Body of pancreas (tissue), 4 donors: ENCODE measurements at places on chromosomes 2 and 18. TPM values are rescaled to one million over a fixed set of nuclear protein-coding genes. Genes with fewer than 3 reads are reported as not detected.
A peak's percentile ranks its signal among the peaks of the same experiment; 100 is the strongest.

- no peaks in the 10 kb centered on the region for H3K36me3 ChIP-seq
- H3K4me1 ChIP-seq = no peaks in the 10 kb centered on the region
- H3K27ac ChIP-seq = no peak overlapping the region
- DNase-seq = no peak
- H3K4me3 ChIP-seq = no peak overlapping the region
Measured at GRCh38 chr18:3380384-3380961, 69.5 kb upstream of the TGIF1 start.

Gene FHL2
- 21.8 TPM for total RNA-seq

DNA sequence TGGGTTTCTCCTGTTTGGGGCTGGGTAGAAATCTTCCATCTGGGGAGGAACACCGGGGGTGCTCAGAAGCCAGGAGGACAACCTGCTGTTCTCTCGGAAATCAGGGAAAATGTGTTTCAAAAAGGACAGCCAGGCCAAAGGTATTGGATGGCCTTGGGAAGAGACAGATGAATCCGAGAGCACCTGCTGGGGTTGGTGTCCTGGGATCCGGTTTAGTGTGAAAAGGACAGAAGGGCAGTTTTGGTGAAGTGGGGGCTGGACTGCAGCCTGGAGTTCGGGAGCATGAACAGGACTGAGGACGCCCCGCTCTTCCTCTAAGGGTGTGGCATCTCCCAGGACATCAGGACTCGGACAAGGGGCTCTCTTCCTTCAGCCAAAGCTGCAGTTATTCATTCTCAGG lies 24.9 kb upstream of the SNTG2 start:
- H3K36me3 ChIP-seq = no peaks in the 10 kb centered on the region
- no peak for DNase-seq
- no peak overlapping the region for H3K4me3 ChIP-seq
- no peak overlapping the region for H3K27ac ChIP-seq
- H3K27me3 ChIP-seq = no peaks in the 10 kb centered on the region
- no peaks in the 10 kb centered on the region for H3K4me1 ChIP-seq

DNA sequence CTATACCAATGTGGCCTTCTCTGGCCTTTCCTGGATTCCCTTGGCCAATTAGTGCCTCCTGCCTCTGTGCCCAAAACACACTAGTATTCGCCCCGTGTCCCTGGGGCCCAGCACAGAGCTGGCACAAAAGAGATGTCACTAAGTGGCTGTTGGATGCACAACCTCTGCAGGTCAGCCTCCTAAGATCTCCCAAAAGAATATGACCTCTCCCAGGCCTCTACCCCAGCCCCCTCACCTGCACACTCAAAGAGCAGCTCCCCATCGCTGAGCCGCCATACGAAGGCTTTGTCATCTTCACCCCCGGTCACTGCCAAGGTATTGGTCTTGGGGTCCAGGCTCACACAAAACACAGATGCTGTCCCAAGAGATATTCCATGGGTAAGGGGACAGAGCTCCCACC lies 2.7 kb downstream of the AAMP start:
- no peak overlapping the region for H3K27ac ChIP-seq
- no peaks in the 10 kb centered on the region for H3K36me3 ChIP-seq
- H3K4me1 ChIP-seq = peaks cover 57% of the 10 kb centered on the region
- no peaks in the 10 kb centered on the region for H3K27me3 ChIP-seq
- DNase-seq = no peak

- H3K27me3 ChIP-seq = no peaks in the 10 kb centered on the region
- no peak overlapping the region for H3K27ac ChIP-seq
- no peak overlapping the region for H3K4me3 ChIP-seq
- no peaks in the 10 kb centered on the region for H3K36me3 ChIP-seq
- H3K4me1 ChIP-seq = peaks cover 4% of the 10 kb centered on the region
Measured at GRCh38 chr18:58438958-58439300, 190.0 kb downstream of the ALPK2 start.

GRCh38 chr2:224933431-224933830 lies 108.8 kb downstream of the DOCK10 start:
- H3K27ac ChIP-seq = no peak overlapping the region
- DNase-seq = no peak
- no peaks in the 10 kb centered on the region for H3K27me3 ChIP-seq
- H3K36me3 ChIP-seq = no peaks in the 10 kb centered on the region
- H3K4me1 ChIP-seq = no peaks in the 10 kb centered on the region

Gene HOXD4
- total RNA-seq = 0.78 TPM

- peak overlapping the region; percentile 92 for H3K27ac ChIP-seq
- peak; percentile 61 for DNase-seq
- peak overlapping the region; percentile 57 for H3K4me3 ChIP-seq
- H3K4me1 ChIP-seq = peaks cover 29% of the 10 kb centered on the region
- no peaks in the 10 kb centered on the region for H3K36me3 ChIP-seq
Measured at GRCh38 chr2:54456612-54457322, 640 bp downstream of the SPTBN1 start.

GRCh38 chr2:206531996-206532543 lies 88.7 kb downstream of the ADAM23 start:
- H3K36me3 ChIP-seq = no peaks in the 10 kb centered on the region
- H3K4me1 ChIP-seq = no peaks in the 10 kb centered on the region
- no peak overlapping the region for H3K27ac ChIP-seq
- H3K27me3 ChIP-seq = no peaks in the 10 kb centered on the region
- H3K4me3 ChIP-seq = no peak overlapping the region

- peaks cover 18% of the 10 kb centered on the region for H3K4me1 ChIP-seq
- H3K27me3 ChIP-seq = no peaks in the 10 kb centered on the region
- H3K36me3 ChIP-seq = no peaks in the 10 kb centered on the region
- H3K27ac ChIP-seq = peak within 1 kb of the TSS; percentile 3
Measured at GRCh38 chr18:23689031-23689615, at the start of gene LAMA3. LAMA3 (plus strand) TSS chr18:23689453; CDS start chr18:23689684, 231 bp downstream.

DNA sequence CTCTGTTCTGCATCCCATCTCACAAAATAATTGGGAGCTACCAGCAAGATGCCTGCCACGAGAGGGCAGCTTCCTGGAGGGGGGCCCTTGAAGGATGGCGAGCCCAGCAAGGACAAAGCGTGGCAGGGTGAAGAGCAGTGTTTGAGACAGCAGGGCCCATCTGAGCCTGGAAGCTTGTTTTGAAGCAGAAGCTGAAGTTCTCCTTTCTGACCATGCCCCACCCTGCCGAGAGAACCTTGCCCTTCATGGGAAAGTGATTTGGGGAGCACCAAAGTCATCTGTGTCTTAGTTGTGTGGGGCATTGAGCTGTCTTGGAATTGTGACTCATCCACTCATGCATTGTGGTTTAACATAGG lies 216.3 kb downstream of the BCL11A start:
- no peak overlapping the region for H3K4me3 ChIP-seq
- no peaks in the 10 kb centered on the region for H3K4me1 ChIP-seq
- no peak overlapping the region for H3K27ac ChIP-seq
- peak; percentile 33 for DNase-seq
- H3K36me3 ChIP-seq = no peaks in the 10 kb centered on the region
- no peaks in the 10 kb centered on the region for H3K27me3 ChIP-seq

GRCh38 chr2:205193836-205194228 lies 488.5 kb upstream of the NRP2 start:
- H3K27ac ChIP-seq = no peak overlapping the region
- H3K27me3 ChIP-seq = no peaks in the 10 kb centered on the region
- no peaks in the 10 kb centered on the region for H3K4me1 ChIP-seq
- H3K4me3 ChIP-seq = no peak overlapping the region

DNA sequence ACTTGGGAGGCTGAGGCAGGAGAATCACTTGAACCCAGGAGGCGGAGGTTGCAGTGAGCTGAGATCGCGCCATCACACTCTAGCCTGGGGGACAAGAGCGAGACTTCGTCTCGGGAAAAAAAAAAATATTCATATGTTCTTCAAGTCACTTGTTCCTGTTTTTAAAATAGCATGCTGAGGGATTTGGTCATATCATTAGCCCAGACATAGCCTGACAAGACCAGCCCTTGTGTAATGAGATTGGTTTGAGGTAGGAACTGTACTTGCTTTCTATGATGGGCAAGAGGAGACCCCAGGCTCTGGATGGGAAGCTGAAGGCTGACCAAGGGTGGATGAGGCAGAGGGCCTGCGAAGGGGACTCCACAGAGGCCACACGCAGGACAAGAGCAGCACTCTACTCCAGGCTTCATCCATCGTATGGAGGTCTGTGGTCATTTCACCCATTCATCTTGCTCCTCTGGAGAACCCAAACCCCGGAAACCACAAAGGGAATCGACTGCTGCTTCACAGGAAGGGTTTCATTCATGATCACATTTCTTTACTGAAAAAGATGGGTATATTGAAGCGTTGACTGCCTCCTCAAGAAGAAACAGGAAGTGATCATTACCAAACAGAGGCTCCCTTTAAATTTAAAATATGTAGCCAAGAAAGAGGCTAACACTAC lies 87.1 kb upstream of the ZNF397 start:
- no peak for DNase-seq
- H3K27me3 ChIP-seq = no peaks in the 10 kb centered on the region
- H3K36me3 ChIP-seq = no peaks in the 10 kb centered on the region
- H3K4me1 ChIP-seq = peaks cover 9% of the 10 kb centered on the region
- H3K4me3 ChIP-seq = no peak overlapping the region

Gene UGT1A7
- total RNA-seq = not detected

GRCh38 chr2:42965196-42965595 lies 172.8 kb upstream of the HAAO start:
- H3K4me1 ChIP-seq = peaks cover 5% of the 10 kb centered on the region
- H3K27ac ChIP-seq = peak overlapping the region; percentile 26
- H3K36me3 ChIP-seq = no peaks in the 10 kb centered on the region
- no peak for DNase-seq

GRCh38 chr2:21996339-21996738 lies 872.6 kb downstream of the TDRD15 start:
- H3K36me3 ChIP-seq = no peaks in the 10 kb centered on the region
- no peak overlapping the region for H3K27ac ChIP-seq
- no peak overlapping the region for H3K4me3 ChIP-seq
- H3K27me3 ChIP-seq = no peaks in the 10 kb centered on the region
- no peak for DNase-seq

DNA sequence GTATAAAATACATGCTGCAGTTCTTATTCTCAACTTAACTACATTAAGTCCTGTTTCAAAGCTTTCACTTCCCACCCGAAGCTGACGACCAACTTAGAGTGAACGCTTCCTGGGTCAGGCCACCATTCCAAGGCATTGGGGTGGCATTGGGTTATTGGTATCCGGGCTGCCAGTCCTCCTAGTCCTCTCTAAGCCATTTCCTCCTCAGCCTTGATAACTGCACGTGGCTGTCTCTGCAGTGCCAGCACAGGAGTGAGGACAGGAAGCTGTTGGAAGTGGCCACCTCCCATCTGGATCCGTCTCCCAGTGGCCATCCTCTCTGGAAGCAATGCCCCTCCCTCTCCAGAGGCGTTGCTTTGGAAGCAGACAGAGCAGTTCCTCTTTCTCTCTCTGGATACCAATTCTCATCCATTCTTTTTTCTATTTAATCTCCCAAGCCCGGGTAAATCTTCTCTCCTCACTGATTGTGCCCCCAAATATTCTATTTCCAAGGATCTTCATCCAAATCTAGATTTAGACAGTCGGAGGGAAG lies 354.7 kb downstream of the EIPR1 start:
- H3K4me1 ChIP-seq = no peaks in the 10 kb centered on the region
- H3K27ac ChIP-seq = no peak overlapping the region
- no peak for DNase-seq

Gene DSG2
- 34.0 TPM for total RNA-seq

GRCh38 chr2:43100883-43101662 lies 125.3 kb downstream of the ZFP36L2 start:
- H3K36me3 ChIP-seq = no peaks in the 10 kb centered on the region
- peak; percentile 72 for DNase-seq
- peak overlapping the region; percentile 57 for H3K27ac ChIP-seq
- H3K4me3 ChIP-seq = no peak overlapping the region
- peaks cover 16% of the 10 kb centered on the region for H3K4me1 ChIP-seq
- H3K27me3 ChIP-seq = no peaks in the 10 kb centered on the region

GRCh38 chr2:22360735-22361374 lies 1024.1 kb upstream of the KLHL29 start:
- H3K27ac ChIP-seq = no peak overlapping the region
- no peaks in the 10 kb centered on the region for H3K27me3 ChIP-seq
- H3K4me3 ChIP-seq = no peak overlapping the region
- DNase-seq = no peak
- H3K4me1 ChIP-seq = no peaks in the 10 kb centered on the region

Gene MALL
- total RNA-seq = 10.4 TPM

Gene KIAA2012
- total RNA-seq = not detected

DNA sequence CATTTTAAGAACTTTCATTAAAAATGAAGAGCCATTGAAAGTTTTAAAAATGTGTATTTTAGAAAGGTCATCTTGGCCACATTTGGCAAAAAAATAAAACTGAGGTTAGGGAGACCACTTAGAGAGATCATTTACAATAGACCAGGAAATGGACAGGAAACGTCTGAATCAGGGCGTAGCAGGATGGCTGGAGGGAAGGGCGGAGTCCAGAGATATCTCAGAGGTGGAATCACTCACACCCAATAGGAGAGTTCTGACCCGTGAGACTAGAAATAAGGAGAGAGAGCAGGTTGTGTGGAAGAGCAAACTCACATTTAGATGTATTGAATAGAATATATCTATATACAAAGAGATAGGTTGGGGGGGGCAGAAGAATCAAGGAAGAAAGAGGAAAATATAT lies 373.4 kb downstream of the METTL4 start:
- DNase-seq = no peak
- H3K4me3 ChIP-seq = no peak overlapping the region
- no peaks in the 10 kb centered on the region for H3K36me3 ChIP-seq
- no peaks in the 10 kb centered on the region for H3K4me1 ChIP-seq
- no peak overlapping the region for H3K27ac ChIP-seq

DNA sequence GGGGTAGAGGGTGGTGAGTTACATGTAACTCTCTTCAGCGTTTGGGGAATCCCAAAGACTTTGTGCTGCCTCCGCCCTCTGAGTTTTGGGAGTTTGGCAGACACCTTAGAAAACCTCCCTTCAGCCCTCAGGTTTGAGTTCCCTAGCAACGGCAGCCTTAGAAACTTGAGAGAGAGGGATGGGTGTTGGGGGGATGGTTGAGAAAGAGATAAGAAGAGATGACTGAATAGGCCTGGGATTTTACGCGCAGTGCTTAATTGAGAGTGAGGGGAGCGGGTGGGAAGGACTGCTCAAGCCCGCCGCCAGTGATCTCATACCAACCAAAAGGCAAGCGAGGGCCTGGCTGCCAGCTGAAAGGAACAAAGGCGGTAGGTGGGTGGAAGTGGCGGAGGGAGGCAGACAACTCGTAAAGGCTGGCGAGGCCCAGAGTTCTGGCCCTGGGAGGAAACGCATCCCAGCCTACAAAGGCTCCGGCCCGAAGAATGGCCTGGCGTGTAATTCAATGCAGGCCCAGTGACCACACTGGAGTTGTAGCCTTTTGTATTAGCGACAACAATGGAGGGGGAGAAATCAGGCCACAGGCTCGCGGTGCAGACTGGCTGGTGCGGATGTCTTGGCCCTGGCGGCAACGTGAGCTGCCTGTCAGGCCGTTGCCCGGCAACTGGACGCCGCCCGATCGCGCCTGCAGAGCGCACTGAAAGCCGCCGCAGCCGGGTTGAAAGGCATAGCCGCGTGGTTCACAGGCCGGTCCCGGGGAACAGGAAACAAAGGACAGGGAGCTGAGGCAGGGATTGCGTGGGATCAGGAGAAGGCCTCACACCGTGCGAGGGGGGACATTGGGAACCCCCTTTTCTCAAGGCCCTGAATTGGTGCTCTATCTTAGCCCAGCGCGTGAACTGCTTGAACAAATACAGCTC lies 39.9 kb upstream of the DARS1 start:
- no peaks in the 10 kb centered on the region for H3K36me3 ChIP-seq
- DNase-seq = peak; percentile 72
- no peak overlapping the region for H3K27ac ChIP-seq
- H3K4me1 ChIP-seq = peaks cover 8% of the 10 kb centered on the region
- H3K27me3 ChIP-seq = no peaks in the 10 kb centered on the region
